Heart right ventricle (tissue), 16 donors: ENCODE measurements at places on chromosomes 3 and 15. TPM values are rescaled to one million over a fixed set of nuclear protein-coding genes. Genes with fewer than 3 reads are reported as not detected.

DNA sequence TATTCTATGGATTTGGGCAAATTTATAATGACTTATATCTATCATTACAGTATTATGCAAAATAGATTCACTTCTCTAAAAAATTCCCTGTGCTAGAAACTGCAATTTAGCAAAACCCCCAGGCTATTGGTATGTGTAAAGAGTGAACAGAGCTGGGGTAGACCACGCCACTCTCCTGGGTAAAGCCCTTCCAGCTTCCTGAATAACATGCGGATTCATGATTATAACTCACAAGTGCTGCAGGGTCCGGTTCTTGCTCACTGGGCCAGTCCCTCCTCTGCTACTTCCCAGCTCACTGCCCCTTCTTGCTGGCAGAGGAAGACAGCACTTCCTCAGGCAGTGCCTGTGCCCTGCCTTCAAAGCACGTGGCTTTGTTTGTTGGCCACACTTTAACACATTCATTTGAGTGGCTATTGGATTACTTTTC, 4.1 kb downstream of the CD80 start:
- no peak for DNase-seq

DNA sequence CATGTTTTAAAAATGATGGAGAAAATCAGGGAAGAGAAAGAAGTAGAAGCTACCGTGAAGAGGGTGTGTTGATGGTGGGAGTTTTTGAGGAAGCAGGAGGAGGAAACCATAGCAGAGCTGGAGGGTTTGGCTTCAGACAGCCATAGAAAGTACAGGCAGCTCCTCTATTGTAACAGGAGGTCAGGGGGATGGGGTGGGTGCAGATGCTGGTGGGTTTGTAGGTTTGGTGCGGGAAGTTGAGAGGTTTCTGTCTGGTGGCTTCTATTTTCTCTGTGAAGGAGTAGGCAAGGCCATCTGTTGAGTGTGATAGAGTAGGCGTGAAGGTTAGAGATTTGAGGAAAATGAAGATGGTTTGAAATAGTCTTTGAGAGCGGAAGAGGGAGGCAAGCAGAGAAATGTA, 97.7 kb upstream of the TBC1D5 start:
- no peak for DNase-seq

DNA sequence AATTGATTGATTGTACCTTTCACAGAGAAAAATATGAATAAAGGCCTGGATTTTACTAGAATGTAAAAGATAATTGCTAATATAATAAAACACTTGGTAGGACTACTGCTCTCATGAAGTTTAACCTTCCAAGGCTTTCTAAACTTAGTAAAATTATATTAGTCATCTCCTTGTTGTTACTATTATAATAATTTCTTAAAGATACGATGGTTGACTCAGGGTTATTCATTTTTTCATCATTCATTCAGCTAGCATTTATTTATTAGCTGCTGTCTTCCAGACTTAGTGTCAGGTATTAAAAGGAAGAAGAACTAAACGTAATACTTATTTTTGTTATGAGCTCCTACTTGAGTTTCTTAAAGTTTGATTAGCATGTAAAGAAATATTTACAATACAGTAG, 771.6 kb upstream of the NR2F2 start:
- DNase-seq: no peak

DNA sequence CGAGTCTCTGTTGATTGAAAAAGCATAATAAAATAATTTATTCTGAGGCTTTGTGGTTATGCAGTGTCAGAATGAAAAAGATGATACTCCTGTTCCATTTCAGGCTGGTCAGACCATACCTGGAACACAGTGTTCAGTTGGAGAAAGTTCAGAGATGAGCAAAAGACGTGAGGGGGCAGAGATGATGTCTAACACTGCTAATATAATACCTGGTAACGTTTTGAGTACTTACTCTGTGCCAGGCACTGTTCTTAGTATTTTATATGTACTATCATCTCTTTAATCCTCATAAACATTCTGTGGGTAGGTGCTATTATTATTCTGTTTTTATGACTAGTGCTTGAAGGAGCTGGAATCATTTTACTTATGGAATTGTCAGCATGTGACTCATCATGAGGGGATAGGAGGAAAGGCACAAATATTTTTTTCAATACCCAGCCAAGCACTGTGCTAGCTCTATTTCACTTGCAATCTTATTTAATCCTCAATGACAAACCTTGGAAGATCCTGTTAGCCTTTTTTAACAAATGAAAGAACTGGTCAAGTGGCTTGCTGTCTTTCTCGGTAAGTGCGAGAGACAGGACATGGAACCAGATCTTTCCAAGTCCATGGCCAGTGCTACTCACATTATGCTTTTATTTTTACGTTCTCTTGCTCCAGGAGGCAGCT, 31.8 kb downstream of the IQGAP1 start:
- DNase-seq: no peak

GRCh38 chr3:69906351-69906966, 93.1 kb upstream of the SAMMSON start:
- DNase-seq: no peak

DNA sequence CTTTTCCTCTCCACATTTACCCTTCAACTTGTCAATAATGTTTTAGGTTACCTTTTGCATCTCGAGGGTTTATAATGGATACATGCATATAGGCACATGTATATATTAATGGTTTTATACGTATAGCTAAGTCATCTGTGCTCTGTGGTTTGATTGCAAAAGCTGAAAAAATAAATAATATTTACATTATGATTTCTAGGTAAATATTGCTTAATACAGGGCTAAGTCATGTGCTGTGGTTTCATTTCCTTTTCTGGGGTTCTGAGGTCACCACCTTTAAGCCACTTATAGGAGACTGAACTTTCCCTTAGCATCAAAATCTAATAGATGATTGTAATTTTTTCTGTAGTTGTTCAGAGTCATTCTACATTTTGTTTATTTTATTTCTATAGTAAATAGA, 33.1 kb downstream of the LPP start:
- DNase-seq: no peak

DNA sequence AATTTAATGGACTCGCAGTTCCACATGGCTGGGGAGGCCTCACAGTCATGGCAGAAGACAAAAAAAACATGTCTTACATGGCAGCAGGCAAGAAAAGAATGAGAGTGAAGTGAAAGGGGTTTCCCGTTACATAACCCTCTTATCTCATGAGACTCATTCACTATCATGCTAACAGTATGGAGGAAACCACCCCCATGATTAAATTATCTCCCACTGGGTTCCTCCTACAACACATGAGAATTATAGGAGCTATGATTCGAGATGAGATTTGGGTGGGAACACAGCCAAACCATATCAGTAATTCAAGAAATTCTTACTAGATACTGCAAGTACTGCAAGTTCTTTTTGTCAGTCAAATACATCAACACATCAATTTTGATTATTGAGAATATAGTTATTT, 311.4 kb upstream of the SLITRK3 start:
- DNase-seq: no peak

- no peak for DNase-seq
Observed at GRCh38 chr3:111676211-111677006, 81.3 kb upstream of the ZBED2 start.

- peak; percentile 76 for DNase-seq
Observed at GRCh38 chr15:57510647-57511046, 81.1 kb upstream of the MYZAP start.

- DNase-seq: no peak
Observed at GRCh38 chr3:17137321-17137826, 252.6 kb downstream of the PLCL2 start.

ZNF660 gene
- total RNA-seq: 0.76 TPM

RTP1 gene
- 0.11 TPM for total RNA-seq

ENTPD3 gene
- total RNA-seq: 0.15 TPM

SEC61A1 gene
- total RNA-seq: 74.1 TPM

NISCH gene
- total RNA-seq: 35.3 TPM

ZNF860 gene
- total RNA-seq: not detected

EAF2 gene
- total RNA-seq: 2.6 TPM

PLA1A gene
- 0.78 TPM for total RNA-seq
